ENCODE measurements at places on chromosomes 13 and 19. TPM values are rescaled to one million over a fixed set of nuclear protein-coding genes. Genes with fewer than 3 reads are reported as not detected.
A peak's percentile ranks its signal among the peaks of the same experiment; 100 is the strongest.

DNA sequence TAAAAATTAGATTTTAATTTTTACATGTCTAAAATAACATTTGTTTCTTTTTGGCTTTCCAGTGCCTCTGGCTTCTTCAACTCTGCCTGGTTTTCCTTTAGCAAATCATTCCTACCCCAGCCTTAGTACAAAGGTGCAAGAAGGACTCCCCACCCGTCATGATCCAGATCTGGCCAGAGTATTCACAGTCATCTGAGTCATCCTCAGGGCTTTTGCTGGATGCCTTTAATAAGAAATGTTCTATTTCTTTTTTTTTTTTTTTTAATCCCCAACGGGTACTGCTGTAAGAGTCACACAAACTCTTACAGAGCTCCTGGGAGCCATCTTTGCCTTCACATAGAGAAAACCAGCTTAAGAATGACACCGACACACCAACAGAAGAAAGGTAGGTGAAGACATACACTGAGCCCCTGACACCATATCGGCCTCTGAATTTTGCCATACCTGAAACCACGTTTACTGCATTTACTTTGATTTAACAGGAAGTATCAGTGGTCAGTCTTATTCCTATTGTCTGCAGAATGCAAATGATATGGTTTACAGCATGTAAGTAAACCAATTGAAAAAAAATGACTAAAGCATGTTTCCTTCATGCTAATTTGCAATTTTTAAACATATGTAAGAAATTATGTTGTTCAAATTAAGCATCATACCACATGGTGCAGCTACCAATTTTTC, 184.4 kb downstream of the NALCN start:
- H3K4me1 ChIP-seq, result no peaks in the 10 kb centered on the region
- H3K36me3 ChIP-seq, result no peaks in the 10 kb centered on the region
- no peak for DNase-seq
- H3K27ac ChIP-seq, result no peak overlapping the region
- H3K27me3 ChIP-seq, result no peaks in the 10 kb centered on the region

GRCh38 chr19:14413693-14414181, 5.4 kb downstream of the DDX39A start:
- no peaks in the 10 kb centered on the region for H3K36me3 ChIP-seq
- peaks cover 14% of the 10 kb centered on the region for H3K4me1 ChIP-seq
- no peaks in the 10 kb centered on the region for H3K27me3 ChIP-seq
- no peak for DNase-seq
- H3K27ac ChIP-seq, result no peak overlapping the region

DNA sequence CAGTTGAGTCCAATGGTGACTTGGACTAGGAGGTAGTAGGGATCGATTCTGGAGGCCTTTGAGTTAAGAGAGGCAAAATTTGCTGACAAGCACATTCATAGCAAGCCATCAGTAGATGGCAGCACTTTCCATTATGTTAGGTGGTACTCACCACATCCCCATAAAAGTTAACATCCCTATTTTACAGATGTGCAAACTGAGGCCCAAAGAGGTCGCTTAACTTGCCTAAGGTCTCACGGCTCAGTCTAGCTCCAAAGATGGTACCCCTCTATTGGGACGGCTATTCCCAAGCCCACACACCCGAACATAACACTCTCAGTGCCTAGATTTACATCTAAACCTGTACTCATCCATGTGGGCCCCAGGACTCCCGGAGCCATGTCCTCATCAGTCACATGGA, 21.5 kb upstream of the FOSB start:
- no peaks in the 10 kb centered on the region for H3K36me3 ChIP-seq
- H3K27ac ChIP-seq, result no peak overlapping the region
- no peak overlapping the region for H3K4me3 ChIP-seq
- peak; percentile 41 for DNase-seq

GRCh38 chr19:14611051-14611450, 28.2 kb downstream of the CLEC17A start:
- H3K4me1 ChIP-seq, result no peaks in the 10 kb centered on the region
- no peak overlapping the region for H3K4me3 ChIP-seq
- H3K27ac ChIP-seq, result no peak overlapping the region
- no peaks in the 10 kb centered on the region for H3K36me3 ChIP-seq

GRCh38 chr13:102915393-102915930, 69.6 kb downstream of the ERCC5 start:
- peaks cover 14% of the 10 kb centered on the region for H3K4me1 ChIP-seq
- H3K4me3 ChIP-seq, result no peak overlapping the region
- no peaks in the 10 kb centered on the region for H3K27me3 ChIP-seq
- H3K36me3 ChIP-seq, result no peaks in the 10 kb centered on the region
- H3K27ac ChIP-seq, result no peak overlapping the region

GRCh38 chr13:79742923-79743322, 262.0 kb downstream of the NDFIP2 start:
- DNase-seq, result no peak
- no peak overlapping the region for H3K27ac ChIP-seq
- peaks cover 10% of the 10 kb centered on the region for H3K4me1 ChIP-seq

GRCh38 chr13:66353664-66354063, 876.5 kb downstream of the PCDH9 start:
- H3K4me3 ChIP-seq, result no peak overlapping the region
- peak; percentile 36 for DNase-seq
- no peaks in the 10 kb centered on the region for H3K36me3 ChIP-seq
- no peak overlapping the region for H3K27ac ChIP-seq
- no peaks in the 10 kb centered on the region for H3K27me3 ChIP-seq

DNA sequence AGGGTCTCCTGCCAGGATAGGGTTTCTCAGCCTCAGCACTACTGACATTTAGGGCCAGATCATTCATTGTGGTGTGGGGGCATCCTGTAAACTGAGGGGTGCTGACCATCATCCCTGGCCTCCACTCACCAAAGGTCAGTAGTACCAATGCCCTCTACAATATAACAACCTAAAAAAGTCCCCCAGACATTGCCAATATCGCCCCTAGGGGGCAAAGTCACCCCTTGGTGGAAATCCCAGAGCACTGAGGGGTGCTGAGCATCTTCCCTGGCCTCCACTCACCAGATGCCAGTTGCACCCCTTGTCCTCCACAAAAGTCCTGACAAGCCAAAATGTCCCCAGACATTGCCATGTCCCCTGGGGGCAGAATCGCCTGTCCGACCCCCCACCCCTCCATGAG, 21.6 kb downstream of the CPAMD8 start:
- H3K4me3 ChIP-seq, result no peak overlapping the region
- DNase-seq, result no peak
- no peak overlapping the region for H3K27ac ChIP-seq

DNA sequence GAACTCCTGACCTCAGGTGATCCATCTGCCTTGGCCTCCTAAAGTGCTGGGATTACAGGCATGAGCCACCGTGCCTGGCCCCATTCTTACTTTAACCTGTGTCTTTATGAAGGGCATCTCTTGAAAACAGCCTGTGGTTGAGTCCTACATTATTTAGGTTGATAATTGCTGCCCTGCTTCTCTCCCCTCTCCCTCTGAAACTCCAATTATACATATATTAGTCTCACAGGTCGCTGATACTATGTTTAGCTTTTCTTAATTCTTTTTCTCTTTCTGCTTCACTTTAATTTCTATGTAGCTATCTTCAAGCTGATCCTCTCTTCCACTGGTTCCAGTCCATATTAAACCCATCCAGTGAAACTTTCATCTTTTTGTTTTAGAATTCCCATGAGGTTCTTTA, 75.1 kb downstream of the SLC6A16 start:
- DNase-seq, result no peak
- H3K27me3 ChIP-seq, result no peaks in the 10 kb centered on the region
- no peaks in the 10 kb centered on the region for H3K36me3 ChIP-seq
- H3K4me3 ChIP-seq, result no peak overlapping the region

GRCh38 chr13:64925284-64925683, 2304.9 kb downstream of the PCDH9 start:
- no peaks in the 10 kb centered on the region for H3K4me1 ChIP-seq
- no peak overlapping the region for H3K4me3 ChIP-seq
- no peaks in the 10 kb centered on the region for H3K27me3 ChIP-seq
- no peak overlapping the region for H3K27ac ChIP-seq

GRCh38 chr13:52127783-52128702, 830 bp downstream of the NEK5 start:
- H3K4me3 ChIP-seq, result peak overlapping the region; percentile 100
- H3K36me3 ChIP-seq, result no peaks in the 10 kb centered on the region
- H3K27ac ChIP-seq, result no peak overlapping the region

DNA sequence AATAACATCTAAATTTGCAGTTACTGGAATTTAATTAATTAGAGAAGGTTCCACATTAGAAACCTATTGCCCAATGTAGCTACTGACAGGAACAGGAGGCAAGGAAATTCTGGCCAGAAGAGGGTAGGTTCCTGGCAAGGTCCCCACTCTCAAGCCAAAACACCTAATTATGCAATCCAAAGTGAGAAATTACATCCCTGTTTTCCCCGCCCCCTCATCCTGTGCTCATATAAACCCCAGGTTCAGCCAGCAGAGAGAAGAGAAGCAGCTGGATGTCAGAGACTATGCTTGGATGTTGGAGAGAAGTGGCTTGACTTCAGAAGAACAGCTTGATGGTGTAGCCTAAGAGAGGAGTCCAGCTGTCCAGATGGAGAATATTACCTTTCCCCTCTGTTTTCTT, 951.3 kb upstream of the PRR20A start:
- H3K27ac ChIP-seq, result no peak overlapping the region
- no peaks in the 10 kb centered on the region for H3K36me3 ChIP-seq
- H3K4me3 ChIP-seq, result no peak overlapping the region

- no peak overlapping the region for H3K4me3 ChIP-seq
- H3K27me3 ChIP-seq, result no peaks in the 10 kb centered on the region
- DNase-seq, result no peak
- no peaks in the 10 kb centered on the region for H3K36me3 ChIP-seq
Measured at GRCh38 chr13:109362616-109363015, 423.8 kb downstream of the IRS2 start.

The ZNF442 gene
- 5.9 TPM for total RNA-seq

The MCF2L gene
- 16.7 TPM for total RNA-seq

The LINGO3 gene
- total RNA-seq, result not detected

The PRR36 gene
- 0.40 TPM for total RNA-seq

The STAP2 gene
- 27.5 TPM for total RNA-seq

The PLIN4 gene
- total RNA-seq, result 0.60 TPM

Measured in hepatocyte (in vitro differentiated cells).